ENCODE measurements at places on chromosomes 1 and 21.
A peak's percentile ranks its signal among the peaks of the same experiment; 100 is the strongest.

DNA sequence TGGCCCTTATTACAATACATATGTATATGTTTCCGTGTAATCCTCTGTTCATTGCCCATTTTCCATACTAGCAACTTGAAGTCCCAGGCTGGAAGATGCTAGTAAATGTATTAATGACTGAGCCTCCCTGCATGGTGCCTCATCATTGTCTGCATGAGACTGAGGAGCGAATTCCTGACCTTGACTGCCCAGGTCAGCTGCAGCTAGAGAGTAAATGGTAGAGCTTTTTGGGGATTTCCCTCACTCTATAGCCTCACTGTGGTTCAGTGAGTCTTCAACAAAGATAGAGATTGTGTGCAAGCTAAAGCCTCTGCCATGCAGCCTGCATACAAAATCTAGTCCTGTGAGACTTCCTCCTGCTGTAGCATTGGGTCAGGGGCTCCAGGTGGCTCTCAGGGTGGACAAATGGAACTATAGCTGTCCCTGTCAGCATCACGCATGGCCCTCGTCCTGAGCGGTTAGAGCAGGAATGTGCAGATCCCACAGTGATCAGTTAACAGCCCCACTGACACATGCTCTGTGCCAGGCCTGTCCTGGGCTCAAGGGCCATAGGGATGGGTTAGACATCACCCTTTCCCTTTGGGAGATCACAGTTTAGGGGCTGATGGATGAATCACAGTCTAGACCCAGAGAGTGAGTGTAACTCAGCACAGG is 741.7 kb downstream of the MATN1 start:
- DNase-seq: no peak

- peak; percentile 64 for DNase-seq
Observed at GRCh38 chr1:156104065-156104810, 10.3 kb upstream of the LMNA start.

GRCh38 chr1:248015803-248016202 is 2.3 kb downstream of the OR2L5 start:
- no peak for DNase-seq

GRCh38 chr1:205013683-205014367 is 29.2 kb upstream of the CNTN2 start:
- peak; percentile 60 for DNase-seq

DNA sequence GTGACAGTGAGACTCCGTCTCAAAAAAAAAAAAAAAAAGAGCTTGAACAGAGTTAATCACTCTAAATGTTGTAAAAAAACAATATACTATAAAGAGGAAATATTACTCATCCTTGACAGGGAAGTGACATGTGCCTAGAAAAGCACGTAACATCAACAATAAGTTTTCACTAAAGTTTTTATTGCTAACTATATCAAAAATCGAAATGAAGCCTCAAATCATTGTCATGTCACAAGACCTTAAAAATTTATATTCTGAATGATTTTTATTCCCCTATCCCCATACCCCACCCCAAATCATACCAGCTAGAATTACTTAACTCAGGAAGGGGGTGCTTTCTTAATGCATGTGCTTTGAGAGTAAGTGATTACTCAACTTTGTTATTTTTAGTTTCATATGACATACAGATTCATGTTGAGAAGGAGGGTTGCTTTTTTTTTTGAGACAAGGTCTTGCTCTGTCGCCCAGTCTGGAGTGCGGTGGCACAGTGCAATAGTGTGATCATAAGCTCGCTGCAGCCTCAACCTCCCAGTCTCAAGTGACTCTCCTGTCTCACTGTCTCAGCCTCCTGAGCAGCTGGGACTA is 53.6 kb upstream of the MUTYH start:
- DNase-seq: no peak

DNA sequence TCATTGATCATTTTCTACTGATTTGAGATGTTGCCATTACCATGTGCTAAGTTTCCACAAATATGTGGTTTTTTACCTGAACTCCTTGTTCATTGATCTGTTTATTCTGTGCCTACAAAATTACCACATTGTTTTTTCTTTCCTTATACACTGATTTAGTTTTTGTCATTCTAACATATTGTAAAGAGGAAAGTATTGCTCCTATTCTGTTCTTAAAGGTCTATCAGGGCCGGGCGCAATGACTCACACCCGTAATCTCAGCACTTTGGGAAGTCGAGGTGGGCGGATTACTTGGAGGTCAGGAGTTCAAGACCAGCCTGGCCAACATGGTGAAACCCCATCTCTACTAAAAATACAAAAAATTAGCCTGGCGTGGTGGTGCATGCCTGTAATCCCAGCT is 75.1 kb downstream of the CAMTA1 start:
- DNase-seq: no peak

DNA sequence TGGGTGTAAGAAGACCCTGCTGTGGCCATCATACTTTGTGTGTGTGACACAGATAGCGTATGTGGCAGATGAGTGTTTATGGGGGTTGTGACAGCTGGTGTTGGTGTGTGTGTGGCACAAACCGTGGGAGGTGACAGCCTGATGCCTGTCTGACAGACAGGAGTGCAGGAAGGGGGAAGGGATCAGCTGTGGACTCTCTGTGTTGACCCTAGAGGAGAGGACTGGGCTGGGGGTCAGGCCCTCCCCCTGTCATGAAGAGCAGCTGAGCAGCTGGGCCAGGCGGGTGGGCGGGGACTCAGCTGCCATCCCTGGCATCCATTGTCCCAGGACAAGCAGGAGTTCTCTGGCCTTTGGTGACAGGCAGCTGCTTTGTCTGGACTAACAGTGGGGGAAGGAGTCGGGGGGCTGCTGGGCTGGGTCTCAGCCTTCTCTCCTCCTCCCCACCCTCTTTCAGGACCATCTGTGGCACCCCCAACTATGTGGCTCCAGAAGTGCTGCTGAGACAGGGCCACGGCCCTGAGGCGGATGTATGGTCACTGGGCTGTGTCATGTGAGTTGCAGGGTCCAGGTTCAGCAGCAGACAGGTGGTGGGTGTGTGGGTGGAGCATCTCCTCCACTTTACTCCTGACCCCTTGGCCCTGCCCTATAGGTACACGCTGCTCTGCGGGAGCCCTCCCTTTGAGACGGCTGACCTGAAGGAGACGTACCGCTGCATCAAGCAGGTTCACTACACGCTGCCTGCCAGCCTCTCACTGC is 2.3 kb downstream of the PLK3 start:
- DNase-seq: no peak

- DNase-seq: no peak
Observed at GRCh38 chr1:230216896-230217295, 149.9 kb downstream of the GALNT2 start.

DNA sequence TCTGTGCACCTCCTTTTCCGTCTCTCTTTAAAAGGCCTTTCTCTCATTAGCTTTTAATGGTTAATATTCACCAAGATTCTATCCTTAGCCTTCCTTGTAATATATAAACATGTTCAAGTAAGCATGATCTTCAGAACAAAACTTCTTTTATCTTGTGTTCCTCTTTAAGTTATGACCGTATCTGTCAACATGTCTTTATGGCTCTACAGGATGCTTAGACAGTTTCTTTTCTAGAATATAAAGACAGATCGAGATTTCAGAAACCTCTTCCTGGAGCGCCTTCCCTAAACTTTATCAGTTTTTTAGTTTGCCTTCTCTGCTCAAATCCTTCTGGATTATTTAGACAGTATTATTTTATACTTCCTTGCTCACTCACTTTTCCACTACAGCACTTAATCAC is 7.2 kb downstream of the RO60 start:
- no peak for DNase-seq

GRCh38 chr1:168509875-168510791 is 33.7 kb downstream of the XCL2 start:
- no peak for DNase-seq

GRCh38 chr1:23751050-23751814 is 8.0 kb downstream of the ELOA start:
- peak; percentile 9 for DNase-seq

DNA sequence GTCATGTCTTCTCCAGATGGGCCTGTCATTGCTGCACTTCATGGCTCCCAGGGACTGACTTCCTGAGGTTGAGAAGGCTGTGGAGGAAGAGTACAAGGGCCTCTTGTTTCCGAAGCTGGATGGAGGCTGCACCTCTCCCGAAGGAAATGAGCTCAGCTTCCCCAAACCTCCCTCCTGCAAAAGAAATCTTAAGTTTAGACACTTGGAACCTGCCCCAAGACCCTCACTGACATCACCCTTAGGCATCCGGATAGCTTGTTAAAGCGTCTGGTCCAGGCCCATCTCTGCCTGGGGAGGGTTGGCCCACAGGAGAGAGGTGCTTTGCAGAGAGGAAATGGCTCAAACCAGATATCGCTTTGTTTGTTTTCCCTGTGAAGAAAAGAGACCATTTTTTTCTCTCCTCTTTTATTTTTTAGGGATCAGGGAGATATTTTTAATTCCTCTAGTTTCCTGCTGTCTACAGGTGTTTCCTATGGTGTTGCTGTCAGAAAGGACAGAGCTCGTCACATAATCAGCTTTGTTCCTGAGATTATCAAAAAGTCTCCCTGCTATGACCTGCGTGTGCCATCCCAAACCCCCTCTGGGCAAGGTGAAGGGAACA is 25.0 kb downstream of the RCSD1 start:
- DNase-seq: no peak

GRCh38 chr1:171868217-171868803 is 27.0 kb downstream of the DNM3 start:
- no peak for DNase-seq

GRCh38 chr1:223242382-223242955 is 99.4 kb upstream of the TLR5 start:
- no peak for DNase-seq

DNA sequence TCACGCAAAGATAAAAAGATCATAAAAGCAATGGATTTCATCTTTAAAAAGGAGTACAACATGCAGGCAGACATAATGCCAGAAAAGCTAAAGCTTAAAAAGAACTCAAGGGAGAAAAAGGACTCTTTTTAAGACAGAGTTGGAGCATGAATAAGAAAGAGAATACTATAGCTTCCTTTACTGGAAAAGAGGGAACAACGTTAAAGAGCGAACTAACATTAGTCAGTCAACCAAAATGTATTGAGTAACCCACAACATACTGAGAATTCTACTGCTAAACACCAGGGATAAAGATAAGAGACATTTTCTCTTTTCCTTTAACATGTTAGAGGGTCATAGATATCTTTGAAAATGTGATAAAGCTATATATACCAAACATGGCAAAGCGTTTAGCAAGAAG is 182.0 kb downstream of the DUSP10 start:
- no peak for DNase-seq

Measured in NCI-H1436 (cell line).